ENCODE measurements at places on chromosomes 7 and 10.

DNA sequence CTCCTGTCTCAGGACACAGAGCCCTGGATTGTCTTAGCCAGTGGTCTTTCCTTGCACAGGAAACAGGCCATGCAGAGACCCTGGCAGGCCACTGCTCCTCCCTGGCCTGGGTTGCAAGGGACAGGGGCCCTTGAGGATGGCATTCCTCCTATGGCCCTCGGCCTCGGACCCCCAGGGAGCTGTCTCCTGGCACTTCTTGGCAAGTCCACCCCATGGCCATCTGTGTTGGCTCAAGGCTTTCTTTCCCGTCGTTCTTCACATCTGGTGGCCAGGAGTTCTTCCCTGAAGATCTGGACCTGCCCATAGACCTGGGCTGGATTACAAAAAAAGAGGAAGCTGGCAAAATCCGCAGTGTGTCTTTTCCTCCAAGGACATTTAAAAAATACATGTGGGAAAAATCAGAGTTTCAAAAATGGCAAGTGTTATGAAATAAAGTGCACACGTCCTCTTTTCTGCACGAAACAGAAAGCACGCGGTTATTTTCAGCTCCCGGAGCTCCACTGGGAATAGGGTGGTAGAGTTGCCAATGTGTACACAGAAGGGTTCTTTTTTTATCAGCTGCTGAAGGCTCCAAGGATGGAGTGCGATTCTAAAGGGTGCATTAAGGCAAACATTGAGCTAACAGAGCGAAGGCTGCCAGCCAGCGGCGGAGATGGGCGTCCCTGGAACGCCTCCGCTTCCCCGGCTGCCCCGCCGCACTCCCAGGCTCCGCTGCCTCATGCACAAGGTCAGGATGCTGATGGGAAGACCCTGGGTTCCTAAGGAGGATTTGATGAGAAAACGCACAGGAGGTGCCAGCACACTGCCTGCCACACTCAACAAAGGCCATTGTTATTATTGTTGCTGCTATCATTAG lies 62.8 kb upstream of the FAM20C start:
- peak; percentile 52 for DNase-seq

DNA sequence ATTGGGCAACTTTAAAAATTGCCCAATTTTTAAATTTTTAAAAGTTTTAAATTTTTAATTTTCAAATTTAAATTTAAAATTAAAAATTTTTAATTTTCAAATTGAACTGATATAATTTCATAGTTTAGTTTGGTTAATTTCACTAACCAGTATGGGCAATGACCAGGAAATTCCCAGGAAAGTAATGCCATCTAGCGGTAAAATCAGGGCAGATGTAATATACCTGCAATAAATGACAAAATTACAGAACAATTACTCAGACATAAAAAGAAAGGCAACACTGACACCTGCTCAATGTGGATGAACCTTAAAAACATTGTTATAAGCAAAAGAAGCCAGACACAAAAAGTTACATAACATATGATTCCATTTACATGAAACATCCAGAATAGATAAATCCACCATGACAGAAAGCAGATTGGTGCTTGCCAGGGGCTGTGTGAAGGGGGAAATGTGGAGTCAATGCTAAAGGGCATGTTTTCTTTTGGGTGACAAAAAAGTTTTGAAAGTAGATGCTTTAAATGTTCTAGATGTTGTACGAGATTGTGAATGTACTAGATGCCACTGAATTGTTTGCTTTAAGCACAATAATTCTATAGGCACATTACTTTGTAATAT lies 28.6 kb upstream of the SLC16A12 start:
- no peak for DNase-seq

- no peak for DNase-seq
Measured at GRCh38 chr7:28785041-28785995, 172.8 kb downstream of the TRIL start.

DNA sequence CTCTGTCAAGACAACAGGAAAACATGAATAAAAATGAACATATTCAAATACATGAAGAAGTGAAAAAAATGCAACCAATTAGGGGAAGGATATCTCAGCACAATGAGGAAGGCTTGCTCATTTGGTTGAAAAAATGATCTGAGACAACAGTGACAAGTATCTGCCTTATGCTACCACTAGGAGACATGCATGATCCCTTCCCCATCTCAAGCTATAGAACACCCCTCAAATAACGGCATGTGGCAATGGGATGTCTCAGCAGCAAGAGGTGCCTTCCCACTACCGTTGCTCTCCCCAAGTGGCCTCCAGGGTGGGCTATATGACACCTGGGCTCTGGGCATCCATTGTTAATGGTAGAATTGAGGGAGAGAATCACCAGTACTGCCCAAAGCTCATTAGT lies 98.1 kb upstream of the RSU1 start:
- no peak for DNase-seq

- no peak for DNase-seq
Measured at GRCh38 chr7:69880840-69881239, 282.6 kb downstream of the AUTS2 start.

GRCh38 chr10:104309980-104310978 lies 28.0 kb downstream of the ITPRIP start:
- peak; percentile 56 for DNase-seq

DNA sequence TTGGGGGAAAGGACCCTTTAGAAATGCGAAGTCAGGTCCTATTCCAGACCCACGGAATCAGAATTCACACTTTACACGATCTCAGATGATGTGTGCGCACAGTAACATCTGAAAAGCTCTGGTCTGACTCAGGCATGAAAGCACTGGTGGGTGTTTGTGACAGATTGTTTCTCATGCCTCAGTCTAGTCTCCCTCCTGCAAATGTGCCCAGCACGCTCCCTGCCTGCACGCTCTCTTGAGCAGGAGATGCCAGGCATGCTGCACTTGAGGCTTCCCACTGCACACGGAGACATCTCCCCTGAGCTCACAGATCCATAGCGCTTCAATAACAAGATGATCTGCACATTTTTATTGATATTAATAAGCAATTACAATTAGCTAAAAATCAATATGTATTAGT lies 23.6 kb upstream of the ZNF37A start:
- no peak for DNase-seq

- DNase-seq = no peak
Measured at GRCh38 chr10:80192553-80192952, 12.8 kb downstream of the ANXA11 start.

DNA sequence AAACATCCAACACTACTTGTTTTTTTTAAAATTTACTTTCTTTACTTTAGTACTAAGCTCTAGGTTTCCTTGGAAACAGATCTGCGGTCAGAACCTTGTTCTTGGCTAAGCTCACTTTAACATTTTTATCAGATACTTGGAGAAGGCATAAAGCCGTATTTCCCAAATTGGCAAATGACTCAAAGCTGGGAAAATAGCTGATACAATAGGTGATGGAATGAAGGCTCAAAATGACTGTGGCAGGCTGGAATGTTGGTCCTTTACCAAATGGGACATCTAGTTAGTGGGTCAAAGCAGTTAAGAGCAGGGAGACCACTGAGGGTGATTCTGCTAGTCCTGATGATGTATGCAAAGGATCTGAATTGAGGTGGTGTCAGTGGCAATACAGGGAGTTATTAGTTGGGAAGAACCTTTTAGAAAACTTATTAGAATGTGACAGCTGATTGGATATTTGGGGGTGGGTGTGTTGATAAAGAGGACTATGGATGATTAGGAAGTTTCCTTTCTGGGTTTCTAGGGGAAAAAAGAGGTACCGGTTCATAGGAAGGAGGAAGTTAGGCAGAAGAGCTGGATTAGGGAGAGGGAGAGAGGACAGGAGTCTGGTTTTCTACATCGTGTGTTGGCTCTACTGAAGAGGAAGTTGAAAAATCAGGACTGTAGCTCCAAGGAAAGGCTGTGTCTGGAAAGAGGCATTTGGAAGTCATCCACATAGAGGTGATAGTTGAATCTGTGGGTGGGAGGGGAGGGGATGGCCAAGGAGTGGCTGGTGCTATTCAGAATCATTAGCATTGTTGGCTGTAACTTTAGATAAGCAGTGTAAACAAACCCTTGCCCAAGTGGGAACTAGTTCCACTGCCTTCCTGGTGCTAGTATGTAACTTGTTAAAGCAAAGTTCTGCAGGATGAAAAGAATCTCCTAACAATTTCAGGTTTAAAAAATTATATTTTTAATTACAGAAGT lies 13.1 kb downstream of the PLCE1 start:
- peak; percentile 40 for DNase-seq
